ENCODE measurements at places on chromosomes 13 and 19. TPM values are rescaled to one million over a fixed set of nuclear protein-coding genes. Genes with fewer than 3 reads are reported as not detected.

DNA sequence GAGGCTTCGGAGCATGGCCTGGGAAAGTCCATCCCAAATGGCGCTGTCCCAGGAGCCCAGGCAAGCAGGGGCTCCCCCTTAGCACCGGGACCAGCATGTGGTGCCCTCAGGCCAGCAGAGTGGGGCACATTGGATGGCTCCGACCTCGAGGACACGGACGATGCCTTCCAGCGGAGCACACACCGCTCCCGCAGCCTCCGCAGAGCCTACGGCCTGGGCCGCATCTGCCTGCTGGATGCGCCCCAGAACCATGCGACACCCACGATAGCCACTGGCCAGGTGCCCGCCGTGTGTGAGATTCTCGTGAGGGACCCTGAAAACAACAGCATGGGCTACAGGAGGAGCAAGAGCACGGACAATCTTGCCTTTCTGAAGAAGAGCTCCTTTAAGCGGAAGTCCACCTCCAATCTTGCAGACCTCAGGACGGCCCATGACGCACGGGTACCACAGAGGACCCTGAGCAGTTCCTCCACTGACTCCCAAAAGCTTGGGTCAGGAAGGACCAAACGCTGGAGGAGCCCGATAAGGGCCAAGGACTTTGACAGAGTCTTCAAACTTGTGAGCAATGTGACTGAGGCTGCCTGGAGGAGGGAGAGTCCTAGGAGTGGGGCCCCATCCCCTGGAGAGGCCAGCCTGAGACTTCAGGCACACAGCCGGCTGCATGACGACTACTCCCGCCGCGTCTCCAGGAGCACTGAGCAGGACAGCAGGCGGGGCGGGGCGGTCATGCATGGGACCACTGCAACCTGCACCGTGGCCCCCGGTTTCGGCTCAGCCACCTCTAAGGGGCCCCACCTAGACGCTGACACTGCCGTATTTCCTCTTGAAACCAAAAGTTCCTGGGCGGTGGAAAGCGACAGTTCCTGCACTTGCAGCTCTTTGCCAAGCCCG is 63.1 kb downstream of the SPATA13 start:
- no peak for DNase-seq

DNA sequence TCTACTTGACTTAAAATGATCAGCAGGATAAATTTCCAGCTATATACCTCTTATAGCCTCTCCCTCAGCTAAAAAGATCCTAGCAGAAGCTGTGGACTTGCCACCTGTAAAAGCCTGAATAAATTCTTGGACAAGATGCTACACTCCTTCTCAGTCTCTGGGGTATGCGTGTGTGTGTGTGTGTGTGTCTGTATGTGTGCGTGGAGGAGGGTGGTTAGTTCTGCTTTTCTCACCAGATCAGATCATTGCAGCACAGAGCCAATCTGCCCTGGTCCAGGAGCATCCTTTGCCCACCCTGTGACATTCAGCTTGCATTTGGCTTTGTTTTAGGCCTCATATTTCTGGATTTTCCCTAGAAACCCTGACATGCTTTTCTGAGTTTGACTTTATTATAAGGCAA is 438.3 kb downstream of the RFC3 start:
- DNase-seq, result no peak

- no peak for DNase-seq
Measured at GRCh38 chr13:29908416-29909080, 58.1 kb upstream of the UBL3 start.

Gene B3GNT8
- total RNA-seq, result 0.65 TPM

Gene ENOX1
- total RNA-seq, result 0.18 TPM

Gene PSG2
- total RNA-seq, result not detected

Gene TNFSF9
- 0.13 TPM for total RNA-seq

Gene BIVM
- 19.6 TPM for total RNA-seq

GRCh38 chr13:68107667-68108066 is 877.5 kb upstream of the PCDH9 start:
- DNase-seq, result no peak

Gene CDKN2D
- 1.3 TPM for total RNA-seq

- DNase-seq, result no peak
Measured at GRCh38 chr13:23254506-23254905, 73.7 kb downstream of the SGCG start.

GRCh38 chr13:25819856-25820530 is 231.8 kb downstream of the SHISA2 start:
- no peak for DNase-seq

Gene KIR2DL3
- not detected for total RNA-seq

GRCh38 chr19:17554968-17555479 is 425 bp upstream of the COLGALT1 start:
- DNase-seq, result no peak

Gene MBD3L2B
- total RNA-seq, result not detected

- no peak for DNase-seq
Measured at GRCh38 chr13:71643448-71643860, 223.6 kb downstream of the DACH1 start.

Gene POMP
- total RNA-seq, result 28.9 TPM

DNA sequence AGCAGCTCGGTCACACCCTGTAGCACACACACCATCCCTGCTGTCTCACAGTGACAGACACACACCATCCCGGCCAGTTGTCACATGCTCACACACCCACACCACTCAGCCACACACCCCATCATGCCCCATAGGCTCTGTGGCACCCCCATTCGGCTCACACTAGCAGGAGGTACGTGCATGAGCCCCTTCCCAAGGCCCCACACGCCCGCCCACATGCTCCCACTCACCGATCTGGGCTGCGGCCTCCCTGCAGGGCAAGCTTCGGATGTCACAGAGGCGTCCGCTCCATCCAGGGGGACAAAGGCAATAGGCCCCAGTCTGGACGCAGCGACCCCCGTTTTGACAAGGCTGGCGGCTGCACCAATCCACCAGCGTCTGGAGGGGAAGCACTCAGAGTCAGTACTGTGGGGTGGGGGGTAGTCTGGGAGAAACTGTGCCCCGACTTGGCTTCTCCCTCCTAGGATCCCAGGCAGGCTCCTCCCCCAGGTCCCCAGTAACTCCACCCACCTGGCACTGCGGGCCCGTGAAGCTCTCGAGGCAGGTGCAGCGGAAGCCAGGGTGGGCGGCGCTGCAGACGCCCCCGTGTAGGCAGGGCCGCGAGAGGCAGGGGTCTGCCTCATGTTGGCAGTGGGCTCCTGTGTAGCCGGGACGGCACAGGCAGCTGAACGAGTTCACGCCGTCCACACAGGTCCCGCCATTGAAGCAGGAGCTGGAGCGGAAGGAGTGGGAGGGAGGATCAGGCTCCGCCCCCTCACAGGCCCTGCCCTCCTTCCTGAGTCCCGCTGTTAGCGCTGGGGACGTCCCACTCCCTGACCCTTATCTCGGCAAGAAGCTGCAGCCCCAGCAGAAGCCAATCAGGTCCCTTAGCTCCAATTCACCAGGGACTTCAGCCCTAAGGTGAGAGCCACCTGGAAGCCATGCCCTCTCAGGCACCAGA is 20.1 kb downstream of the NOTCH3 start:
- DNase-seq, result no peak

DNA sequence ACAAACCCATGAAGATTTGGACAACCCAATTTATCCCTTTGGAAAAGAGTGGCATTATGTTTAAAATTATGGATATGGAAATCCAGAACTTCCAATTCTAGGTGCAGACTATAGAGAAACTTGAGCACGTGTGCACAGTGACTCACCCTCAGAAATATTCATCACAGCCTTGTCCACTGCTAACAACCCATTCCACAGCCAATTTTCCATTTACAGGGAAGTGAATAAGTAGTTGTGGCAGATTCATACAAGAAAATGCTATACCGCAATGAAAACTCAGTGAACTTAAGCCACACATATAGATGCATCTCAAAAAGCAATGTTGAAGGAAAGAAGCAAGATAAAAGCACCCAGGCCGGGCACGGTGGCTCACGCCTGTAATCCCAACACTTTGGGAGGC is 133.3 kb downstream of the USP12 start:
- no peak for DNase-seq

- no peak for DNase-seq
Measured at GRCh38 chr13:42354241-42355091, 82.5 kb downstream of the AKAP11 start.

All from left lobe of liver (tissue), 2 donors.